ENCODE measurements at places on chromosomes 13 and 19.

- no peak for DNase-seq
Observed at GRCh38 chr13:94749162-94749561, 36.8 kb upstream of the SOX21 start.

DNA sequence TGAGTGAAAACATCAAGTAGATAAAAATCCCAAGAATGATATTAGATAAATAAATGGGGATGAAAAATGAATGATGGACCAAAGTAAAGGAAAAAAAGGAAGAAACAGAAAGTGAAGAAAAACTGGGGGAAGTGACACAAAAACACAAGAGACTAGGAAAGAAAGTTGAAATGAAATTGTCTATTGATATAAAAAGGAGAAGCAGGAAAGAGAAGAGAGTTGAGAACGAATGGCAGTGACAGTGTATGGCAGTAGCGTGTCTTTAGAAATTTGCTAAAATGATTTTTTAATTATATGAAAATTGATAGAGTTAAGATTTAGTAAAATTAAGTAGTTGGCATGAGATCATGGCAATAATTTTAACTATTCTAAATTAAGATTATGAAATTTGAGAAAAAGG lies 36.3 kb upstream of the SGCG start:
- no peak for DNase-seq

- DNase-seq = no peak
Observed at GRCh38 chr13:74681891-74682290, 547.7 kb upstream of the KLF12 start.

DNA sequence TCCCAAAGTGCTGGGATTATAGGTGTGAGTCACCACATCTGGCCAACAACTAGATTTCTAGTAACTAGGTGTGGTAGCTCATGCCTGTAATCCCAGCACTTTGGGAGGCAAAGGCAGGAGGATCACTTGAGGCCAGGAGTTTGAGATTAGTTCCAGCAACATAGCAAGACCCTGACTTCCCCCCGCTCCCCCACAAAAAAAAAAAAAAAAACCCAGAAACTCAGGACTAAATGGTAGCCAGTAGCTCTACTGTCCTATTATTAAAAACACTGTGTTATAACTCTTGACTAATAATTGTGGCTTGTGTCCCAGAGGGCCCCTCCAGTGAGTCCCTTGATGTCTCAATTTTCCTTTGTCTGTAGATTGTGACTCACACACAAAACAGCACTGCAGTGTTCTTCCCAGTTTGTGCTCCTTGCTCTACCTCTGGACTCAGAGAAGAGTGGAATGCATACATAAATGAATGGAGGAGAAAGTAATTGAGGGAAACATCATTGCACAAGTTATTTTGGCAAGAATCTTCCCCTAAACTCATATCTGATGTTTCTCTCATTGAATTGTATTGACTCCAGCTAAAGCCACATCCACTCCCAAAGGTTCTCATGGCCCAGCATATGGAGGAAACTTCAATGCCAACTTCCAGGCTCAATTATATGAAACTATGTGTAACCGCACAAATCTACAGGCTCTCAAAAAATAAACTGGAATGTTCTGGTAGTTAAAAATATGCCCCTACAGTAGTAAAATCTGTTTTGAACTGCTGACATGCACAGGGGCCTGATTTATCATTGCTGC lies 8.8 kb downstream of the TPT1 start:
- no peak for DNase-seq

- DNase-seq = no peak
Observed at GRCh38 chr13:28392428-28392827, 102.5 kb downstream of the FLT1 start.

DNA sequence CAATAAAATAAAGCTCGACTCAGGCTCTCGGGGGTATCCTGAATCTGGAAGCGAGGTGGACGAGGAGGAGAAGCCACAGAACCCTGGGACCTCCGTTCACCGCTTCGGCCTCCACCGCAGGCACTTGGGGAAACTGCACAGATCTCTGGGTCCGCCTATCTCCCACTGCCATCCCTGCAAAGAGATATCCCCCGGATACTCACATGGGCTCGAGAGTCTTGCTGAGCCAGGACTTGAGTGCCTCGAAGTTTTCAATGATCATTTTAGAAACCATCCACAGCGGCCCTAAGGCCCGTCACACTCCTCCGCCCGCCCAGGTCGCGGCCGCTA lies 589 bp downstream of the RBM26 start:
- no peak for DNase-seq

DNA sequence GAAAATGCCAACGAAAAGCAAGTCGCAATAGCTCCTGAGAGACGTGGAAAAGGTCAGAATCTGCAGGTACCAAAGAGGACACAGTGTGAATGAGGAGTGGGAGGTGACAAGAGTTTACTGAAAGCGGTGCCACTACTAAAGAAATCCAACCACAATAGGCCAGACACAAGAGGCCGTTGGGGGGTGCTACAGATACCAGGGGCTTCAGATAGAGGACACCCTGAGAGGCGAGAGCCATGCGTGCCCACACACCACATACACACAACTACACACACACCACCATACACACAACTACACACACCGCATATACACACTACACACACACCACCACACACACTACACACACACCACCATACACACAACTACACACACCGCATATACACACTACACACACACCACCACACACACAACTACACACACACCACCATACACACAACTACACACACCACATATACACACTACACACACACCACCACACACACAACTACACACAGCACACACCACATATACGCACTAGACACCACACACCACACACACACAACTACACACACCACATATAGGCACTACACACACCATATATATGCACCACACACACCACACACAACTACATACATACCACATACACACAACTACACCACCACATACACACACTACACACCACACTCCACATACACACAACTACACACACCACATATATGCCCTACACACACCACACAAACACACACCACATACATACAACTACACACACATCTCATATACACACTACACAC lies 28.5 kb downstream of the CRYL1 start:
- no peak for DNase-seq

GRCh38 chr13:74751739-74752138 lies 617.5 kb upstream of the KLF12 start:
- DNase-seq = no peak

DNA sequence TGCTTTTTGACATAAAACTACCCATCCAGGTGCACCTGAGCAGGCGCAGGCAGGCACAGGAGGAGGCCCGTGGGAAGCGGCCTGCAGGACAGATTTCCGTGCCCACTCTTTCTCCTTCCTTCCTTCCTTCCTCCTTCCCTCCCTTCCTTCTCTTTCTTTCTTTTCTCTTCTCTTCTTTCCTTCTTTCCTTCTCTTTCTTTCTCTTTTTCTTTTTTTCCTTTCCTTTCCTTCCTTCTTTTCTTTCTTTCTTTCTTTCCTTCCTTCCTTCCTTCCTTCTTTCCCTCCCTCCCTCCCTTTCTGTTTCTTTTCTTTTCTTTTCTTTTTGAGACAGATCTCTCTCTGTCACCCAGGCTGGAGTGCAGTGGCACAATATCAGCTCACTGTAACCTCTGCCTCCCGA lies 21.2 kb upstream of the TMEM255B start:
- no peak for DNase-seq

DNA sequence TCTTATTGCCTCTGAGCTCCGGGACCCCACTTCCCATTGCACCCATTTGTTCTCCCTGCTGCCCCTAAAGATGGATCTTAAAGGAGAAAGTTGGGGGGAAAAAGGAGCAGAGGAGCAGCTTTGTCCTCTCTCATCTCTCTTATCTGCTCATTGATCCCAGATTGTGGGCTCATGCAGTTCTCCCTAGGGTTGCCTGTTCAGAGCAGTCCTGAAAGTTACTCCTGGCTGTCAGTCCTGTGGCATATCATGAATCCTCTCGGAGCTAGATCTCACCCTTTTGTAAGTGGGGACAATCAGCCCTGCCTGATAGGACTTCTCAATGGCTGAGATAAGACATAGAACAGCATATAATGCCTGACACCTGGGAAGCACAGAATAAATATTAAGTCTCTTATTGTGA lies 440.3 kb downstream of the IRS2 start:
- DNase-seq = no peak

DNA sequence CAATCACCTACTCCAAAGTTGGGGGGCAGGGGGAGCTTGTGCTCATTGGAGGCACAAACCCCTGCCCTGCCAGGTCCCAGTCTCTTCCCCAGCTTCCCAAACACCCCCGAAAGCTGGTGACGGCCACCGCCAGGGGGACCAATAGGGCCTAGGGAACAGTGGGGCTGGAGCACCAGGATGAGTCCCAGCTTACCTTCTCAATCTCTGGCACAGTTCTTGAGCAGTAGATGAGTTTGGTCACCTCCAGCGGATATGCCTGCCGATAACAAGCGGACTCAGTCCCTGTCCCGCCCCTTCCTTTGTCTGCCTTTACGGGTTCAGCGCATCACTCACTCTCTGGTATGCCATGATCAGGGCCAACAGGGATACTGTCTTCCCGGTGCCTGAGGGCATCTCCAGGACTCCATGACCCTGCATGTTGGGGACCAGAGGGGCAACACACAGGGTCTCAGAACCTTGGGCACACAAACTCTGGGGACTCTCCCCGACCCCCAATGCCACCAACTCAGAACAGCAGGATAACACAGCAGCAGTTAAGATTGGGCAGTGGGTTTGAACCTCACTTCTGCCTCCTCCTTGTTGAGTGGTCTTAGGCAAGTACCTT lies 1.5 kb downstream of the ERCC2 start:
- no peak for DNase-seq

DNA sequence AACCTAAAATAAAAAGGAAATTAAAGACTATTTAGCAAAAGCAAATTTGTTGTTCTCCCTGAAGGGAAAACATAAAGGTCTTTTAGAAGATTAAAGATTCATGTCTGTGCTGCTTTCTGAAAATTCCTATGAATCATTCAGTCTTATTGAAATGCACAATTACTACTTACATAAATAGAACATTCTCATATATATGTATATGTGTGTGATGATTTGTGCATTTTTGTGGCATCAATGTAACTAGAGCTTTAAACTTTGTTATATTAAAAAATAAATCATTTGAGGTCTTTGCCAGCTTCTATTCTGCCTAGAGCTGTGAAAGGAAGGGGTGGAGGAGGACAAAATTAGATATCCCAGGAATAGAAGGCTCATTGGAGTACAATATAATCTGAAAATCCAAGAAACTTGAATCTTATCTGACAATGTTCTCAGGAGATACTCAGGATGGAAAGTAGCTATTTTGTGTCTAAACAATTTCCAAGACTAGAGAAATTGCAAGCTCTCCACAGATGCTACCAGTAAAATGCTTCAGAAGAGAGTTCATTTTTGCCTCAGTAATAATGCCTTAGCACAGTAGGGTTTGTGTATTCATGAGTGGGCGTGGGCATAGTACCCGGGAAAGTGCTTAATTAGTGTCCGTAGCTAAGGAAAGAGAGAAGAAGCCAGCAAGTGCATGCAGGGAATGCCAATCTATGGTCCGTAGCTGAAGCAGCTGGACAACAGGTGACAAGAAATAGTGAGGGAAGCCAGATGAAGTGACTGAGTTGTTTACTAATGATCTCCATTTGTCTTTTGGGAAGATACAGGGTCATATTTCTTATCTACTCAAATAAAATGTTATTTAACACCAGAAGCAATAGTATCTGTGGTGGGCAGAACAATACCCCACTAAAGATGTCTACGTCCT lies 395.5 kb upstream of the NBEA start:
- no peak for DNase-seq

DNA sequence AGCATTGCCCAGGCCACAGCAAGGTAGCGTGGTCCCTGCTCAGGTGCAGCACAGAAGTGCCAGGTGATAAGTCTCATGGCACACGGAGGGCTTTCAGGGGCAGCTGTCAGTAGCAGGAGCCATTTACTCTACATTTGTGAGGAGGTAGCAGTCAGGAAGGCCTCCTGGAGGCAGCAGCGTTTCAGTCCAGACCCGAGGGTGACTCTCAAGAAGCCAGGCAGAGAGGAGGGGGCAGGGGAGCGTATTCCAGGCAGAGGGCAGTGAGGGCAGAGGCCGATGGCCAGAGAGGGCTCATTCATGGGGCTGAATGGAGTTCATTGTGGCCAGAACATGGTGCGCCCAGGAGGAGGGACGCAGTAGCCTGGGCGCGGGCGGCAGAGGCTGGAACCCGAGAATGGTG lies 8.9 kb downstream of the PIAS4 start:
- no peak for DNase-seq

Measured in GOT3 (cell line).